Stimulated activated naive CD4-positive, alpha-beta T cell treated with Interleukin-2 at 50 U/mL for 16 hours (primary cell): ENCODE measurements at places on chromosomes 7 and 10.

DNA sequence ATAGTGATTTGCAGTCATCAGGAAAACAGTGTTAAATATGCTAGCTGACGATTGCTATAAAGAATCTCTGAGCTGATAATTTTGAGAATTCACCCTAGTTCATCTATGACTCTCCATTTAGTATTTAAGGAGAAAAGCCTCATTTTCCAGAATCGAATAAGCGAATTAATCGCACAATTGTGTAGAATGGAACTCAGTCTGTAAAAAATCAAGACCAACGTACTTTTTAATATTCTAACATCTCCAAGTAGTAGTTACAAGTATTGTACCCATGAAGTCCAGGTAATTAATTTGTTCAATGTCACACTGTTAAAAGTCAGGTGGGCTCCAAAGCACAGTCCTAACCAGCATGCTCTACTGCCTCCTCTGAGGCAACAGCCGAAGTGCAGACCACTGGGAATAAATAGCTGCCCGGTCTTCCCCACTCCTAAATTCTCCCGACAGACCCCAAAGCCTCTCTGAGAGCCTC lies 380 bp upstream of the AGBL3 start:
- no peak for DNase-seq

DNA sequence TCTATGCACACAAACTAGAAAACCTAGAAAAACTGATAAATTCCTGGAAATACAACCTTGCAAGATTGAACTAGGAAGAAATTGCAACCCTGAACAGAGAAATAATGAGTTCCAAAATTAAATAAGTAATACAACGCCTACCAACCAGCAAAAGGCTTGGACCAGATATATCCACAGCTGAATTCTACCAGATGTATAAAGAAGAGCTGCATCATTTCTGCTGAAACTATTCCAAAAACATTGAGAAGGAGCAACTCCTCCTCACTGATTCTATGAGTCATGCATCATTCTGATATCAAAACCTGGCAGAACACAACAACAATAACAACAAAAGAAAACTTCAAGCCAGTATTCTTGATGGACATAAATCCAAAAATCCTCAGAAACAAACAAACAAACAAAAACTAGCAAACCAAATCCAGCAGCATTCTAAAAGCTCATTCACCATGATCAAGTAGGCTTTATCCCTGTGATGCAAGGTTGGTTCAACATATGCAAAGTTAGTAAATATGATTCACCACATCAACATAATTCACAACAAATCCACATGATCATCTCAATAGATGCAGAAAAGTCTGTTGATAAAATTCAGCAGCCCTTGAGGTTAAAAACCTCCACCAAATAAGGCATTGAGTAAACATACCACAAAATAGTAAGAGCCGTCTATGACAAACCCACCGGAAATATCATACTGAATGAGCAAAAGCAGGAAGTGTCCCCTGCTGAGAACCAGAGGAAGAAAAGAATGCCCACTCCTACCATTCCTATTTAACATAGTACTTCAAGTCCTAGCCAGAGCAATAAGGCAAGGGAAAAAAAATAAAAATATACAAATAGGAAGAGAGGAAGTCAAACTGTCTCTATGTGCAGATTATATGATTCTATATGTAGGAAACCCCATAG lies 98.2 kb downstream of the PCDH15 start:
- no peak for DNase-seq

DNA sequence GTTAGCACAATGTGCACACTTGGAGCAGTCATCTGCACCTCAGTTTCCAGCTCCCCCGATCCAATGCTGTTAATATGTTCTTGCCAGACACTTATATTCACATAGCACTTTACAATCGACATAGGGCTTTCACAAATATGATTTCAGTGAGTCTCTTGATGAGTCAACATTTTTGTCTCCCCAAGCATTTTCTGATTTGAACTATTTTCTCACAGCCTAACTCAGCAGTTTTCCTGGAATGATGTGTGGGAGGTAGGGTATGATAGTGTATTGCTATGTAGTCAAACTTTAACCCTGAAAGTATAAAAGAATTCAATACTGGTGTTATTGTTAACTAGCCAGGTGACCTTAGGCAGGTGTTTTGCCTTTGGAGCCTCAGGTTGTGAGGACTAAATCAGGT lies 82.5 kb upstream of the LRGUK start:
- no peak for DNase-seq

DNA sequence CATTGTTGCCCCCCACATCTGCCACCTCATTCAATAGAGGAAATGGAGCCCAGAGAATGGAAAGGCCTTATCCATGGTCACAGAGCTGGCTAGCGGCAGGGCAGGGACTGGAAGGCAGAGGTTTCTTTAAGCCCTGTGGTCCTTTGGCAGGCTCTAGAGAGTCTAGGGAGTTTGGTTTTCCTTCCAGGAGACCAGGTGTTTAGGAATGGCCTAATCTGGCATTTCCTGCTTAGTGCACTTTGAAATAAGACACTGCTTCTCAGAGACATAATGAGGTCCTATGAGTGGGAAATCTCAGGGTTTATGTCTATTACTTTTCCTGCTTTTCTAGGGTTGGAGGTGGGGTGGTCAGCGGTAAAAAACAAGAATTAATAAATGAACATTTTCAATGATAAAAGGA lies 6.1 kb downstream of the MARVELD1 start:
- no peak for DNase-seq

DNA sequence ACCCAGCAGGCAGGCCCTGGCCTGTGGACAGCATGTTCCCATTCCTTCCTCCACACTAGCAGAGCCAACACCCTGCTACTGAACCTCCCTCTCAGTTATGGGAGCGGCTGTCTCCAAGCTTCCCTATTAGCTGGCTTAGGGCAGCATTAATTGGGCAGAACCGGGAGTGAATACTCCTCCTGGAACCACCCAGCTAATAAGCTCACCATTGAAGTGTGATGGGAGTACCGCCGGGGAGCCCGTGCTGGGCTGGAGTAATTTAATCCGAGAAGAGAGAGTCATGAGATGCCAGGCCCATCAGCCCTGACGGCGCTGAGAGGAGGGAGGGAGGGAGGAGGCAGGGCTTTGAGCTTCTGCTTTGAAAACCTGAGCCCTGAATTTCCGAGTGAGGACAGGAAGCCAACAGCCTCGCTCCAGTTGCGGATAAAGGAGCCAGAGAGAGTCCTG lies 31.8 kb upstream of the ELFN1 start:
- DNase-seq, result no peak

DNA sequence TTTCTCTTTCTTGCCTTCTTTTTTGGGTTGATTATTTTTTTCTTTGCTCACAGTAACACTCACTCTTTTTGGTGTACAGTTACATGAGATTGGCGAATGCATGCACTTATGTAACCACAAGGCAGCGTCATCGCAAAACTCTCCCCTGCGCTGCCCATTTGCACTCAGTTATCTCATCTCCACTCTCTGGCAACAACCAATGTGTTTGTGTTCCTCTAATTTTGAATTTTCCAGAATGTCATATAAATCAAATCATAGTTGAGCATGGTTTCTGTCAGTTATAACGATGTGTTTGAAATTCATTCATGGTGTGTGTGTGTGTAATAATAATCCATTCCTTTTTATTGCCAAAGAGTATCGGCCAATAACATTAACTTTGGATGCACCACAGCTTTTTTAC lies 23.0 kb upstream of the IGFBP3 start:
- no peak for DNase-seq

- no peak for DNase-seq
Measured at GRCh38 chr10:113028456-113029440, 78.7 kb downstream of the TCF7L2 start.

DNA sequence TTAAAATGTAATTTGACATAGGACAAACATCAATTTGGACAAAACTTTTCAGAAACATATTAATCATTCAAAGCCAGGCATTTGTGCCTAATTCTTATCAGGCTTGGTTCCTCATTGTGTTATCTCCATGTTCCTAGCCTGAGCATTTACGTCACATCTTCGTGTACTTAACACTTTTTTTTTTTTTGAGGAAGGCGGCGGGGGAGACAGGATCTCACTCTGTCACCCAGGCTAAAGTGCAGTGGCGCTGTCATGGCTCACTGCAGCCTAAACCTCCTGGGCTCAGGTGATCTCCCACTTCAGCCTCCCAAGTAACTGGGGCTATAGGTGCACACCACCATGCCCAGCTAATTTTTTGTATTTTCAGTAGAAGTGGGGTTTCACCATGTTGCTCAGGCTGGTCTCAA lies 19.8 kb downstream of the HNRNPA2B1 start:
- no peak for DNase-seq

DNA sequence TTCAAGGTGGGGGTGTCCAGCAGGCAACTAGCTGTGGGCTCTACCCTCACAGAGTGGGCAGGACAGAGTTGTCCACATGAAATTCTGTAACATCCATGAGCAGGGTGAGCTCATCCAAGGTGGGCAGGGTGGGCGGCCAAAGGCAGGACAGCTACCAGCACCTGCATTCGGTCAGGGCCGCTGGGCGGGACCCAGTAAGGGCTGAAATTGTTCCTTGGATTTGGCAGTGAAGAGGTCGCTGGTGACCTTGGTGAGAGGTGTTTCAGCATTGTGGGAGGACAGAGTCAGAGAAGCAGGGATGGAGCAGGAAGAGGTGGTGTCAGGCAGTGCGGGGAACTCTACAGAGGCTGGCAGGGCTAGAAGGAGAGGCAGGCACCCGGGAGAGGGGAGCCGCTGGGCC lies 23.9 kb downstream of the ADCYAP1R1 start:
- no peak for DNase-seq

- no peak for DNase-seq
Measured at GRCh38 chr7:106047818-106048705, 64.0 kb downstream of the SYPL1 start.

- DNase-seq, result no peak
Measured at GRCh38 chr7:131010717-131011431, 276.9 kb upstream of the KLF14 start.

DNA sequence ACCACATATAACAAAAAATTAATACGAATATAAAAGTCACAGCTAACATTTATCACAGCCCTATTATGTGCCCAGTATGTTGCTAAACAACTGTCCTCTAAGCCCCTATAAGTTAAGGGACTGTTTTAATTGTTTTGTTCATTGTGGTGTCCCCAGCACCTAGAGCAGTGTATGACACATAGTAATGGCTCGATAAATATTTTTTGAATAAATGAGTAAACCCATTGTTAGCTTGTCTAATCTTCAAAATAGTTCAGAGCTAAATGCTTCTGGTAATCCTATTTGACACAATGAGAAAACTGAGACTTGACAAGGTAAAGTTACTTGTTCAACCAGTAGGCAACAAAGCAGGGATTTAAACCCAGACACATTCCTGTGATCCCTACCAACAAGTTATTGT lies 78.4 kb upstream of the NEUROD6 start:
- no peak for DNase-seq

DNA sequence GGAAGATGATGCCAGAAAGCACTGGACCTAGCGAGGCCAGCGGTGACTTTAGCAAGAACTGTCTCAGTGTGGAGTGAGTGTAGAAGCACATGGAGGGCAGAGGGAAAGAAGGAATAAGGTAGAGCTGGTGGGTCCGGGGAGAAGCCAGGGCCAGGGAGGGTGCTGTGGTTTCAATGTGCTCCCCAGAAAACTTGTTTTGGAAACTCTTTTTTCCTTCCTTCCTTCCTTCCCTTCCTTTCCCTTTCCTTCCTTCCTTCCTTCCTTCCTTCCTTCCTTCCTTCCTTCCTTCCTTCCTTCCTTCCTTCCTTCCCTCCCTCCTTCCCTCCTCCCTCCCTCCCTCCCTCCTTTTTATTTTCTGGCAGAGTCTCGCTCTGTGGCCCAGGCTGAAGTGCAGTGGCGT lies 5.5 kb upstream of the RARRES2 start:
- no peak for DNase-seq

GRCh38 chr10:1377740-1378397 lies 321.7 kb downstream of the WDR37 start:
- DNase-seq, result no peak

GRCh38 chr10:73093922-73094850 lies 2.5 kb downstream of the P4HA1 start:
- DNase-seq, result no peak

DNA sequence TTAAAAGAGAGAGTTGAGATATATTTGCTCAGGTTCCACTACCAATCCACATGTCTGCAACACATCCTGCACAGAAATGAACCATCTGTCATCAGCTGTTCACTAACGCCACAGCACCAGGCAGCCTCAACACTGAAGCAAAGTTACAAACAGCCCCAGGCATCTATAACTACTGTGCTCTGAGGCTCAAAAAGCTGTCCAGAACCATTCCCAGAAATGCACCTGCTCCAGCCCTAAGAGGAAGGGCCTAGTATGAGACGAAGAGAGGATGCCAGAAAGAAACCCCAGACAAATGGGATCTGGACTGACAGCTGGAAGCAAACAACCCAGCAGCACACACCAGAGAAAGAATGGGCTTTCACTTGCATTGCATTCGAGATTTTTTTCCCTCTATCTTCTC lies 159.3 kb downstream of the ELMO1 start:
- DNase-seq, result no peak

DNA sequence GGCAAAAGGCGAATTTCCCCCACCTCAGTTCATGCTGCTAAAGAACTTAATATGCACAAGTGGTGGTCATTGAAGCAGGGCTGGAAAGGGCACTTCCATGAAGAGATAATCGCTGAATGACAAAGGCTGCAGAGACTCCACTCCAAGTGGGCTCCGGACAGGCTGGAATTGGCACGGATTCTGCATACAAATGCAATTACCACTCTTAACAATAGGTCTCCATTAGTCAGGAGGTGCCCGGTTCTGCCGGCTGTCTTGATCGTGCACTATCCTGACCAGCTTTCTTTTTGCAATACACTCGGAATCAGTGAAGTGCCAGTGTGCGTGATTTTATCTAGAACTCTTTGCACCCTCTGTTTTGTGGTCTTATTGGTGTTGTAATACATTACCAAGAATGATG lies 49.7 kb downstream of the INSYN2A start:
- DNase-seq, result no peak

GRCh38 chr7:137953665-137954470 lies 48.0 kb downstream of the CREB3L2 start:
- no peak for DNase-seq

DNA sequence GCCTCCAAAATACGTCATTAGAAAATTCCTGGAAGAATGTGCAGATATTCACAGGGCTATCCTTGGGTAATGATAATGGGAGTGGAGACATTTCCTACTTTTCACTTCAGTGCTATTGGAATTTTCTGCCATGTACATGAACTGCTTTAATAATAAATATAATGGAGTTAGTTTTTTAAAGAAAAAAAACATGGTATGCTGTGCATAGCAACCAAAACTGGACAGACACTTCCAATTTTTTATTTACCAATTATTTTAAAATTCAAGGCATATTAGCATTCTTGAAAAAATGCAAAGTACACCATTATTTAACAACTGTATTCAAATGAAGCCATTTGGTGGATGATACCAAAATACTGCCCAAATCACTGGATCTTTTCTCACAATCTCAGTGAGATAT lies 3.3 kb downstream of the XRCC2 start:
- no peak for DNase-seq

- DNase-seq, result no peak
Measured at GRCh38 chr7:38669965-38670520, 38.9 kb upstream of the AMPH start.

GRCh38 chr7:111801277-111801676 lies 239.0 kb upstream of the IMMP2L start:
- DNase-seq, result no peak

GRCh38 chr7:108648989-108649388 lies 79.3 kb downstream of the DNAJB9 start:
- DNase-seq, result no peak

- DNase-seq, result no peak
Measured at GRCh38 chr10:10811562-10811961, 206.1 kb upstream of the CELF2 start.

GRCh38 chr10:113274176-113274829 lies 278.6 kb upstream of the HABP2 start:
- DNase-seq, result no peak
